ENCODE measurements at places on chromosomes 12 and 14. TPM values are rescaled to one million over a fixed set of nuclear protein-coding genes. Genes with fewer than 3 reads are reported as not detected.

Gene PLXNC1
- 2.9 TPM for polyA plus RNA-seq

Gene RTL1
- 0.02 TPM for polyA plus RNA-seq

Gene TAS2R30
- not detected for polyA plus RNA-seq

Gene RFX4
- not detected for polyA plus RNA-seq

Gene LAG3
- not detected for polyA plus RNA-seq

Gene SERPINA12
- not detected for polyA plus RNA-seq

Gene CCDC175
- not detected for polyA plus RNA-seq

- no peak overlapping the region for H3K27ac ChIP-seq
- H3K36me3 ChIP-seq, result no peaks in the 10 kb centered on the region
- no peaks in the 10 kb centered on the region for H3K4me1 ChIP-seq
- H3K27me3 ChIP-seq, result no peaks in the 10 kb centered on the region
These were observed 49.4 kb downstream of the LRRC9 start for GRCh38 chr14:59969319-59969718.

- no peak overlapping the region for H3K27ac ChIP-seq
- DNase-seq, result peak; percentile 5
- H3K4me1 ChIP-seq, result peaks cover 5% of the 10 kb centered on the region
These were observed 43.5 kb upstream of the P2RX7 start for GRCh38 chr12:121089031-121089812.

DNA sequence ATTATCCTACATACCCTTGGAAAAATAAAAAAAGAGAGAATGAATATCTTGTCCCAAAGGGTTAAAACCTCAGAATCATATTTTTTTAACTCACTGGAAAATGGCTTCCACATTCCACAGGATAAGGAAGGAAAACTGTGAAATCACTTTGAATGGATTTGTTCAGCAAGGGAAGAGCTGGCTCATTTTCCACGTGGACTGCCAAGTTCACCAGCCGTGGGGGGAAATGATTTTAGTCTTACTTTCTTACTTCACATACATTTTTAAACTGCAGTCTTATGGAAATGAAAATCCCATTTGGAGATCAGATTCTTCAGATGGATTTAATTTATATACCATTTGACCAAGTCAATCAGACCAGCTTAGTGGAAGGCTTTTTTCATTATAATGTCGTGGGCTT is 29.9 kb upstream of the AEBP2 start:
- no peak for DNase-seq
- peaks cover 5% of the 10 kb centered on the region for H3K4me1 ChIP-seq

GRCh38 chr14:63760014-63760413 is 32.1 kb upstream of the SGPP1 start:
- no peaks in the 10 kb centered on the region for H3K36me3 ChIP-seq
- no peak for DNase-seq
- no peaks in the 10 kb centered on the region for H3K4me1 ChIP-seq
- no peak overlapping the region for H3K27ac ChIP-seq

- peaks cover 100% of the 10 kb centered on the region for H3K27me3 ChIP-seq
- no peak overlapping the region for H3K27ac ChIP-seq
- peaks cover 5% of the 10 kb centered on the region for H3K4me1 ChIP-seq
- H3K4me3 ChIP-seq, result no peak overlapping the region
- H3K36me3 ChIP-seq, result no peaks in the 10 kb centered on the region
These were observed 60.4 kb downstream of the SMUG1 start for GRCh38 chr12:54128416-54128815.

DNA sequence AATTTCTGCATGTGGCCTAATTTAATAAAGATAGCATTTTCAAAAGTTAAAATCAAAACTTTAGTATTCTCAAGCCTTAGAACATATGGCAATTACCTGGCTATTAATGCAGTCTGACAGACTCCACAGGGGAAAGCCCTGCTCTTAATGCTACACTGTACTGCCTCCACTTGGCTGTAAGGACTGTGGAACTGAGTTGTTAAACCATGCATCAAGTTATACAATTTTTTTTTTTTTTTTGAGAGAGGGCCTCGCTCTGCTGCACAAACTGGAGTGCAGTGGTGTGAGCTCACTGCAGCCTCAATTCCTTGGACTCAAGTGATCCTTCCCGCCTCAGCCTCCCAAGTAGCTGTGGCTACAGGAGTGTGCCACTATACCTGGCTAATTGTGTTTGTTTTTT is 19.0 kb upstream of the NDUFA12 start:
- H3K36me3 ChIP-seq, result peaks cover 30% of the 10 kb centered on the region
- H3K27me3 ChIP-seq, result no peaks in the 10 kb centered on the region
- H3K27ac ChIP-seq, result no peak overlapping the region
- H3K4me3 ChIP-seq, result no peak overlapping the region
- DNase-seq, result no peak

DNA sequence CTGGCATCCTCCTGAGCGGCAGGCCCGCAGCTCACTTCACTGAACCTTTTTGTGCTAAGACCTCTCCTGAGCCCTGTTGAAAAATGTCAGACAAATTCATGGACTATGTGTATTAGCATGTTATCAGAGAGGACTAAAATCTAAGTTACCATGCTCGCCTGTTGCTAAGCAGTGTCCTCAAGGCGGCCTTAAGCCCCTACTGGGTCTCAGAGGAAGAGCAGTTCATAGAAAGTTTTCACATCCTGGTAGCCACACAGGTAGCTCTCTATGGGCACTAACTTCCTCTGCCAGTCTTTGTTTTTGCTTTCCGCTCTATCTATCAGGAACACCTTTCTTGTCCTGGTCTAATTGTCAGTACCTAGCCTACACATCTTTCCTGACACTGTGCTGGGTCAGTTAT is 306.6 kb upstream of the MIS18BP1 start:
- no peaks in the 10 kb centered on the region for H3K27me3 ChIP-seq
- H3K27ac ChIP-seq, result no peak overlapping the region
- DNase-seq, result no peak
- H3K4me3 ChIP-seq, result no peak overlapping the region
- H3K4me1 ChIP-seq, result no peaks in the 10 kb centered on the region
